GM03348 (cell line): ENCODE measurements at places on chromosomes 7 and 10.

- DNase-seq = peak; percentile 44
Observed at GRCh38 chr7:84176716-84177115, 17.9 kb downstream of the SEMA3A start.

DNA sequence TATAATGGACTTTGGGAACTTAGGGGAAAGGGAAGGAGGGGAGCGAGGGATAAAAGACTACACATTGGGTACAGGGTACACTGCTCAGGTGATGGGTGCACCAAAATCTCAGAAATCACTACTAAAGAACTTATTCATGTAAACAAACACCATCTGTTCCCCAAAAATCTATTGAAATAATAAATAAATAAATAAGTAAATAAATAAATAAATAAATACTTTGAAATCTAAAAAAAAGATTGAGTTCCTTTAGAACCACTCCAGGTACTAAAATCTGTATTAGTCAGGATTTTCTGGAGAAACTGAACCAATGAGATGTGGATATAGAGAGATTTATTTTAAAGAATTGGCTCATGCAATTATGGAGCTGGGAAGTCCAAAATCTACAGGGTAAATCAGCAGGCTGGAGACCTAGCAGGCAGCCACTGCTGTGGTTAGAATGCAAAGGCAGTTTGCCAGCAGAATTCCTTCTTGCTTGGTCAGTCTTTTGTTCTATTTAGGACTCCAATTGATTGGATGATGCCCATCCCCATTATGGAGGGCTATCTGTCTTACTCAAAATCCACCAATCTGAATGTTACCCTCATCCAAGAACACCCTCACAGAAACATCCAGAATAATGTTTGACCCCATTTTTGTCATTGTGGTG, 8.9 kb downstream of the IGFBP1 start:
- peak; percentile 61 for DNase-seq

DNA sequence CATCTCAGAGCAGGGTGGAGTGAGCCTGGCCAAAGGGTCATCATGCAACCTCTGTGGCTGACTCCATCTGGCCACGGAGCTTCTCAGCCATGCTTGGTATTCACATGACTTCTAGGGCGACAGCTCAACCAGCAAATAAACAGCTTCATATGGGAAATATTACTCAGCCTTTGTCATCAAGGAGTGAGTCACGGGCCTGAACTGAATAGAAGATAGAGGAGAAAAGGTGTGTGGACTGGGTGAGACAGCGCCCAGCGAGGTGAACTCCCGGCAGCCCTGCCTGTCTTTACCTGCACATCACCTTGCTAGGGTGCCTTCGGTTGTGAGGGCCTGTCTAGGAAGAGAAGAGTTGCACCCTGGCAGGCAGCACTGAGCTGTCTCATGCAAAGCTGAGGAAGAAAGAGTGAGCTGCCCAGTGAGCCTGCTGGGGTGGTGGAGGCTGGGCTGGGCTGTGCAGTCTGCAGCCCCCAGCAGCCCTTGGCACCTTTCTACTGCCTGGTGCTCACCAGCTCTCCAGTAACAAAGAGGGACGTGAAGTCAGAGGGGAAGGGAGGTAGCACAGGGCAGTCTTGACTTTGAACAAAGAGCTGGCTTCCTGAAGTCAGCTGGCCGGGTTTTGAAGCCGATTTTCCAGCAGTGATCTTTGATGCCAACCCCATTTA, 114.2 kb downstream of the EGFR start:
- peak; percentile 91 for DNase-seq

GRCh38 chr7:11830582-11831155, 1.3 kb downstream of the THSD7A start:
- DNase-seq = peak; percentile 16

DNA sequence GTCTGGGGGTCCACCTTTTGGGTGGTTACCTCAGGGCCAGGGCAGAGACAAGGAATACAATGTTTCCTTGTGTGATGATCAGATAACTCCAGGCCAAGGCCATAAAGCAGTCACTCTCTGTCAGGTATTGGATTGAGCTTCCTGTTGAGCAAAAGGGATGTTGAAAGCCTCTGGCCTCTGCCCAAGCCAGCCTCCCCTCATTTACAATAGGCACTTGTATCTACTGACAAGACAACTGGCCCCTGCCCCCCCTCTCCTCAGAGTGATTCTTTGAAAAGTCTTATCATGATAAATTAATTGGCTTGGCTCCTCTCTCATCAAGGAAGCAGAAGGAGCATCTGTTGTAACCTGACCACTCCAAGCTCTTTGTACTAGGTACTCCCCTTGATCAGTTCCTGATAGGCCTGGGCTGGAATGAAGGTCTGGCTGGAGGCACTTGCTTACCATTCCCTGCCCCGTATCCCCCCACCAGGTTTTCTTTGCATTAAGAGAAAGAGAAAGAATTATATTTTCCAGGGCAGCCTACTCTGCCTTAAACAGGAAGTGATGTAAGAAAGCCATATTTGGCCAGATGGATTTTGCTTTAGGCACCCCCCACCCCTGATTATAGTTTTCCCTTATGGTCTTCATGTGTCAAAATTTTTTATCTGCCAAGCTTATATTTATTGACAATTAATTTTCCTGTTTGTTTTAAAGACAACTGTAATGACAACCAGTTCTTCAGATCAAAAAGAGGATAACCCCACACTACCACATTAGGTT, 42.1 kb upstream of the HPS1 start:
- DNase-seq = no peak

DNA sequence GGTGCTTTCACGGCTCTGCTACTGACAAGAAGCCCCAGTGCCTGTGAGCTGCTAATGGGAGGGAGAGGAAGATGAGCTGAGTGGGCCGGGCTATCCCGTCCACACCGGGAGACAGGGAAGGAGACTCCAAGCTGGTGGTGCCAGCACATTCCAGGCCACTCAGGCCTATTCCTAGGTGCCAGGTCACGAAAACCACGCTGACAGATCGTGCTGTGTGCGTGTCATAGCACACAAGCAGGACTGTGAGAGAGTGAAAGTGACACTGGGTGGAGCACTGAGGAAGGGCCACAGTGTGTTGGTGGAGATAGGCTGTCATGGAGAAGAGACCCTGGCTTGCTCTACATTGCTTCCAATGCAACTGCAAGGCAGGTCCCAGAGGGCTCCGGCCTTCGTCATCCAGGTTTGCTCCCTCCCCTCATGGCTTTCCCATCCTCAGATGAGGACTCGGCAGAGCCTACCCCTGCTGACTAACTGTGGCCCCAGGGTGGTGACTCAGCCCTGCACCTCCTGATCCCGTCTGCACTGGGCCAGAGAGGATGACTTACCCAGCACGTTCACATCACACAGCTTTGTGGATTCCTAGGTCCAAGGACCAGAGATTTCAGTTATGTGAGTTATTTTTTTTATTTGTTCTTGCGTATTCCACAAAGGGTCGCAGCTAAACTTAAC, 167.3 kb downstream of the EGFR start:
- DNase-seq = peak; percentile 93

- peak; percentile 4 for DNase-seq
Observed at GRCh38 chr7:115476671-115477181, 553.8 kb downstream of the TFEC start.

GRCh38 chr10:69075431-69075830, 12.5 kb upstream of the SRGN start:
- no peak for DNase-seq

- no peak for DNase-seq
Observed at GRCh38 chr10:6936931-6937330, 356.9 kb upstream of the PRKCQ start.

DNA sequence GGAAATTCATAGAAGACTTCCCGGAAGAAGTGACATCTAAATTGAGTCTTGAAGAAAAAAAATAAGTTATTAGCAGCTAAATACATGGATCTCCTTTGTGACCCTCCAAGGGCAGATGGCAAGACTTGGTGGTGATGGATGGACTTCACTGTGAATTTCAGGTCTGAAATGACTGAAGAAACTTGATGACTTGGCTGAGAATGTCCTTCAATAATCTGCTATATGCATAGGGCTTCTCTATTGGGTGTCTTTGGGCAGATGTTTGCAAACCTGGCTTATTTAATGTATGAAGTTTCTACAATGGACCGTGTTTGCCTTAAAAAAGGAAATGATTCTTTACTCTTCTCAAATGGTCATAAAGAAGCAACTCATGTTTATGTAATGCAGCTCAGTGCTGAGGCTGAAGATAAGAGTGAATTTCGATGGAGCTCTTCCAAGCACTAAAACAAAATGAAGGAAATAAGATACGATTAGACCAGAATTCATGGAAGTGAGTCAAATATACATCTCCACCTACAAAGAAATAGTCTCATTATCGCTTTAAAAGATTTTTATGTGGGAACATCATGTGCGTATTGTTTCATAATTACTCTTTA, 116.6 kb upstream of the WDR11 start:
- no peak for DNase-seq

DNA sequence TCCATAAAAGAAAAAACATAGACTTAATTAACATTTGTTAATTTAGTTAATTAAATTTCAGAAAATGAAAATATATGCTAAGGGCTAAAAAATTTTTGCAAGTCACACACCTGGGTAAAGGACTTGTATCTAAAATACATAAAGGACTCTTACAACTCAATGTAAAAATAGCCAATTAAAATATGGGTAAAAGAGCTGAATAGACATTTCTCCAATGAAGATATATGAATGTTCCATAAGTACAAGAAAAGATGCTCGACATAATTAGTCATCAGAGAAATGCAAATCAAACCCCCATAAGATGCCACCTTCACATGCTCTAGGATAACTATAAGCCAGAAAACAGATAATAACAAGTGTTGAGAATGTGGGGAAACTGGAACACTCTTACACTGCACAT, 144.4 kb upstream of the NOBOX start:
- no peak for DNase-seq

DNA sequence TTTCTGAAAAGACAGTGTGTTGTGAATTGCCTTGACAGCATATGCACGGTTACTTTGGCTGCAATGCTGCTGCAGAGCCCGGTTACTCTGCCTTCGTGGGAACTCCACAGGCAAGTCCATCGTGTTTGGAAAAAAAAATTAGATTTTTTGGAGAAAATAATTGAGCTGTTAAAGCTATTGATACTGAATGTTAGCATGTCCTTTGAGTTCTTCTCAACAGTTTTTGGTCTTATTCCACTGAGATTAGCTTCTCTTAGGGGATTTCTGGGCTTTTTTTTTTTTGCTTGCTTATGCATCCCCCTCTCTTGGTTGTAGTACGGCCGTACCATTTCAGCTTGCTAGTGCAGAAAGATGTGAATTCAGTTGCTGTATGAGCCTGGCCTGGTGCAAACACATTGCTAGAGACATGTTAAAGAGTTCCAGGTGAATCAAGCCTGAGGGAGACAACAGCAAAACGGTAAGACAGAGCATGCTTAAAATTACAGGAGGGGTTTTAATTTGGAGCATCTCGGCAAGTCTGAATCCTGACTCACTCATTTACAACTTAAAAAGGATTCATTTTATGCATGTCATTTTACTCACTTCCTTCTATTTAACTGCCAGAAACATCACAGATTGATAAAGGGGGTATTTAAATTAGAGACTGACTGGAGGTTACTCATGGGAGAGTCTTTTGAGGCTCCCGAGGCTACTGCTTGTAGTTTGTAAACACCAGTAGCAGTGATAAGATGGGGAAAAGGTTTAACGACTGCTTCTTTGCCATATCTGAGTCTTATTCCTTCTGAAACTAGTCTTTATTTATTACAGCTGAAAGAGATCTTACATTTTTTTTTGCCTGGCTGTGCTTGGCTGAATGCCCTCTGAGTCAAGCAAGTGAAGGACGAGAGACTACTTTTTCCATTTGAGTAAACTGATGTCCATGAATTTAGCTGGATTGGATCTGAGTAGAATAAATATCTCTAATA, 113.7 kb downstream of the CDK14 start:
- DNase-seq = peak; percentile 32

- peak; percentile 83 for DNase-seq
Observed at GRCh38 chr10:73576178-73576889, 14.8 kb downstream of the USP54 start.

DNA sequence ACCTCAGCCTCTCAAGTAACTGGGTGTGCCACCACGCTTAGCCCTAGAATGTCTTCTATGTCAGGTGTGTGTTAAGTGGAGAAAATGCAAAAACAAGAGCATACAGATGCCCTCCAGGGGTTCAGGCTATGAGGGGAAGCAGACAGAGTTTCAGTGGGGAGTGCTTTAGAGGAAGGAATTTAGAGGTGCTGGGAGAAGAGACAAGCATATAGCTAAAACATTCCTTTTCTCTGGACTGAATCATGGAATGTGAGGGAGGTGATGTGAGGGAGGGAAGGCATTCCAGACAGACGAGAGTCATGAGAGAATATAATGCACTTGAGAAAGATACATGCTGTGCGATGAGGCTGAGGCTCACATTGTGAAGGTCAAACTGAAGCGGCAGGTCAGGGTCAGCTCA, 6.6 kb upstream of the ZNF786 start:
- DNase-seq = peak; percentile 14

- no peak for DNase-seq
Observed at GRCh38 chr7:37380831-37381230, 67.8 kb downstream of the ELMO1 start.

DNA sequence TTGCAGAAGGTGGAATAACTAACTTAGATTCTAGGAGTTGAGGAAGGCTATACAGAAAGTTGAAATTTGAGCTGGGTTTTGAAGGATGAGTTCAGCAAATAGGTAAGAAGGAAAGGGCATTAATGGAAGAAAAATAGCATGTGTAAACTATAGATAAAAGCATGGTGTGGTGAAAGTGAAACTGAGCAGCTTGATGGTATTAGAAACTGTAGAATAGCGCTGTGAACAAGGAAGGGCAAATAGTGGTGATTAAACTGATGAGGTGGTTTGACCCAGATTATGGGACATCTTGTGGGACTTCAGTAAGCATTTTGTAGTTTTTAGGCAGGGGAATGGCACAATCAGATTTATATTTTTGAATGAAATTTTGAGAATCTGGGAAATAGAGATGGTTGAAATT, 90.5 kb downstream of the EXOC6 start:
- DNase-seq = no peak

GRCh38 chr7:42693722-42694121, 218.1 kb downstream of the C7orf25 start:
- DNase-seq = no peak

GRCh38 chr7:50300336-50300735, 4.2 kb upstream of the IKZF1 start:
- no peak for DNase-seq

DNA sequence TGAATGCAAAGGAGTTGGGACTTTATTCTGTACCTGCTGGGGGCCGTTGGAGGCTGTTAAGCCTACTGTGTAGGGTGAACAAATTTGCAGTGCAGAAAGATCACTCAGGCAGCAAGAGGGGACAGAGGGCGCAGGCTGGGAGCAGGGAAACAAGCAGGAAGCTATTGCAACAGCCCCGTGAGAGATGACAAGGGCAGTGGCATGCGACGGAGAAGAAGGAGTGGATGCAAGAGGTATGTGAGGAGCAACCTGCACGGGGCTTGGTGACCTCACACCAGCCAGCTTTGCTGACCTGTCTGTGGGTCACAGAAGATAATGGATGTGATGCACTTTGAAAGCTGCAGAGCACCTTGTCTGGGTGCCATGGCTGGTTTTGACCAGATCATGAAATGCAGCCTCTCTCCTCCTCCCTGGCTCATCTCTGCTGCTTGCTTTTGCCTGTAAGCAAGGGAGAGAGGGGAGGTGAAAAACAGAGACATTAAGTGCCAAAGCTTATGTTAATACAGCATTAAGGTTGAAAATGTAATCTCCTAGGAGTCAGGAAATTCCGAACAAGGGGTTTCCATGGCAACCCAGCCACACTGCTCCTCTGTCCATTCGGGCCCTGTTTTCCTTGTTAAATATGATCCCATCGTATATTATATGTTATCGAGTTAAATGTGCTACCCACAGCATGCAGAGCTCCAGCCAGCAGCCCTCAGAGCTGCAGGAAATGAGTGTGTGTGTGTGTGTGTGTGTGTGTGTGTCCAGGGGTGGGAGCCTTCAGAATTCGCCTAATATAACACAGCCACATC, 314.3 kb upstream of the ZMIZ1 start:
- no peak for DNase-seq

- no peak for DNase-seq
Observed at GRCh38 chr7:19210893-19211413, 65.7 kb upstream of the FERD3L start.
